ENCODE measurements at places on chromosomes 12 and 14.

- no peak for DNase-seq
These were observed 151.2 kb upstream of the RFLNA start for GRCh38 chr12:124143726-124144125.

GRCh38 chr14:24361326-24361725 lies 6.7 kb upstream of the NFATC4 start:
- DNase-seq = no peak

DNA sequence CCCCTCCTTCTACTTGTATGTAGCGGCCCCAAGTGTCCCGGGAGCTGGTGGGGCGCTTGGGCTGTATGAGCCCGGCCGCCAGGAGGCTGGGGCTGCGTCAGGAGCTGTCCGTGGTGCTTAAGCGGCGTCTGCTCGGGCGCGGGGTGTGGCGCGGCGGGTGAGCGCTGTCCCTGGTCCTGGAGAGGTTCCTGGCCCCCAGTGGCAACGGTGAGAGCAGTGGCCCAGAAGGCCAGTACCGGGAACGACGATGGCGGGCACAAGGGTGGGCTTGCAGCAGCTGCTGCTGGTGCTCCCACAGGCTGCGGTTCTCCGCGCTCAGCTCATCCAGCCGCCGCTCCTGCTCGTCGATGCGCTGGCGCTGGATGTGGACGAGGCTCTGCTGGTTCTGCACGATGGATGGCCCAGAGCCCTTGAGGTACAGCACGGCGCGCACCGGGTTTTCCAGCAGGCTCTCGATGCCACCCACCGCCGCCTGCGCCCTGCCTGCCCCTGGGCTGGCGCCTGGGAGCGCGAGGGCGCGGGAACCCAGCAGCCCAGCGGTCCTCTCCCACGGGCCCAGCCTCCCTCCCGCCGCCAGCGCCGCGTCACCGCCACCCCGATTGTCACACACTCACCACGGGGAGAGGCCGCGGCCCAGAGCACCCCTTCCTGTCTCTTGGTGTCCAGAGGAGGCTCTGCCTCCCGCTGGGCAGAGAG lies 41.9 kb upstream of the FKBP4 start:
- DNase-seq = peak; percentile 60

GRCh38 chr12:32821710-32822109 lies 66.0 kb upstream of the YARS2 start:
- peak; percentile 68 for DNase-seq

DNA sequence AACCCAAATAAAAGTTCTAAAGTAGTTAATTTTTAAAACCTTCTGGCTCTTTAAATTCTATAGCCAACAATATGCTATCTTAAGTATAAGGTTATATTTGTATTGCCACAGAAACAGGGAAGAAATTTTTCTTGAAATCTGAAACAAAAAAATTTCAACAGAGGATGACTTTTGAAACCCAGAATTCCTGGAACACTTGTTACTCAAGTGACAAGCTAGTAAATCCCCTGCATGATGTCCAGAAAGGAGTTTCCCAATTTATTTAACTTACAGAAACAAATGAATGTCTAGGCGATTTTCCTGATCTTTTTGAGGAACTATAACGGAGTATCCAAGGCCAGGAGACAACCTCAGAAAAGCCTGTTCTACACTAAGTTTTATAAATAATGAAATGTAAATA lies 69.6 kb downstream of the SLC41A2 start:
- DNase-seq = no peak

DNA sequence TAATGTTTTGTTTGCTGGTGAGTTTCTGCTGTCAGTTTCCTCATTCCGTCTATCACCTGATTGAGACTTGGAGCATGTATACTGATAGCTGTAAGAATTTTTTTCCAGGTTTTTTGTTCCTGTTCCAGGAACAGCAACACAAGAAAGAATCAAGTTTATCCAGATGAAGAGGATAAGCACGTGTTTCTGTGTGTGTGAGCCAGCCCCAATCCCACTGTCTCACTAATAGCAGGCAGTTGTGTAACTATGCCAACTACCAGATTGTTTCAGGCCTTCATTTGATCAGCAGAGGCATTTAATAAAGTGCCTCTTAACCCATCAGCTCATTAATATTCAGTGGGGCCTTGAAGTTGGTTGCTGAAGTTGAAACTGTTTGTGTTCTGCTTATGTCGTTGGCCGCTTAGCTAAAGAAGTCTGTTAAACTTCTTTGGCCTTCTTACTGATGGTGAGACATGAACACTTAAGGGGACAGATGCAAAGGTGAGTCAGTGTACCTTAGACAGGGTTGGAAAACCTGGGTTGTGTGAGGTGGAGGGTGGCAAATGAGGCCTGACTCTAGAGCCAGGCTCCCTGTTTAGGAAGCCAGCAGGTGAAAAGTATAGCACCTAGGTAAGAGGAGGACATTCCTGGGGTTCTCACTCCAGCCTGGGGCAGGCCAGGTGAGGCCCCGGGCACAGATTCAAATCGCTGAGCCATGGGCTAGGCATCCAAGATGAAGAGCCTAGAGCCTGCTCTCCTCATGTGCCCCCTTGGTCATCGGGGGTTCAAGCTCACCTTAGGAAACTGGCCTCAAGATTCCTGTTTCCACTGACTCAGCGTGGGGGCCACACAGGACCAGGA lies 3.7 kb downstream of the ANKRD13A start:
- DNase-seq = no peak

GRCh38 chr12:1273051-1273450 lies 282.0 kb downstream of the ERC1 start:
- DNase-seq = peak; percentile 7

GRCh38 chr12:6323995-6324711 lies 13.7 kb downstream of the PLEKHG6 start:
- DNase-seq = no peak

DNA sequence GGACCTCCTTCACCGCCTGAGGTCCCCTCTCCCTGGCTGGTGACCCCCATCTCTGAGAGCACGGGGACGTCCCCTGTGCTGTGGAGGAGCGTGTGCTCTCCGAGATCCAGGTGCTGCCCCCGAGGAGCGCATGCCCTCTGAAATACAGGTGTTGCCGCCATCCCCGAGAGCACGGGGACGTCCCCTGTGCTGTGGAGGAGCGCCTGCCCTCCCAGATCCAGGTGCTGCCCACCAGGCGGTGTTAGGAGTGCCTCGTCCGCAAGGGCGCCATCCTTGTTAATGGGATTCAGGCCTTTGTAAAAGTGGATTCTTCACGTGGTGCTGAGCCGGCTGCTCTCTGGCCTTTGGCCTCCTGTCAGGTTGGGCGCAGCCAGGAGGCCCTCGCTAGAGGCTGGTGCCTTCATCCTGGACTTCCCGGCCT lies 10.1 kb downstream of the NOC4L start:
- DNase-seq = no peak

All from iris pigment epithelial cell (primary cell).